Stimulated activated CD8-positive, alpha-beta memory T cell treated with anti-CD3 and anti-CD28 coated beads, Interleukin-2, amount 100 ng/mL, for 48 hours (primary cell): ENCODE measurements at places on chromosomes 2 and 18.

- DNase-seq: no peak
These were observed 593.1 kb upstream of the NRXN1 start for GRCh38 chr2:51624995-51625394.

GRCh38 chr18:75556841-75557240, 129.3 kb upstream of the SMIM21 start:
- DNase-seq: no peak

GRCh38 chr18:65938592-65939372, 188.0 kb downstream of the CDH7 start:
- no peak for DNase-seq

GRCh38 chr2:73111073-73112025, 1.4 kb downstream of the RAB11FIP5 start:
- no peak for DNase-seq

- DNase-seq: no peak
These were observed 231.9 kb downstream of the DYSF start for GRCh38 chr2:71685073-71685848.

DNA sequence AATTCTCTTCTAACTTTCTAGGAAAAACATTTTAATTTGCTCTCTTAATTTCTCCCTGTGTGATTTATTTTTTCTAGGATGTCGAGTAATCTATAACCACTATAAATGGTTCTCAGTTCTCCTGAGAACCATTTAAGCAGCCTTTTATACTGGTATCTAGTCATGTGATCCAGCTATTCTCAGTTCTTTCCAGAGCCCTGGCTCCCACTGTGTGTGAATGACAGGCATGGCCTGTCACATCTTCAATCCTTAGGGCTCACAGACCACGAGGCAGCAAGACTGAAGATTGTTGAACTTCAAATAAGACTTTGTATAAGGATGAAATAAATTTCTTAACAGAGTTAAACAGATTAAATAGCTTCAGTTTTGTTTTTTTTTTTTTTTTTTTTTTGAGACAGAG, 219.4 kb downstream of the HNMT start:
- DNase-seq: no peak

DNA sequence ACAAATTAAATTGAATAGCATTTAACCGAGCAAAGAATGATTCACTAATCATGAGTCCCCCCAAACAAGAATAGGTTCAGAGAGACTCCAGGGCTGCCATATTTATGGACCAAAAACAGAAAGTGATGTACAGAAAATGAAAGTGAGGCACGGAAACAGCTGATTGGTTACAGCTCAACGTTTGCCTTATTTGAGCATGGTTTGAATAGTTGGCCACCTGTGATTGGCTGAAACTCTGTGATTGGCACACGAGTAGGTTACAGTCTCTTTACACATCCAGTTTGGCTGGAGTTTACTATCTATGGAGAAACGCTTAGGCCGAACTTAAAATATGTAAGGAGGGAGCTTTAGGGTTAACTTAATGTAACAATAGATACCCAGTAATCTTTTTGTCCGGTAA, 27.0 kb upstream of the DPYSL5 start:
- no peak for DNase-seq

DNA sequence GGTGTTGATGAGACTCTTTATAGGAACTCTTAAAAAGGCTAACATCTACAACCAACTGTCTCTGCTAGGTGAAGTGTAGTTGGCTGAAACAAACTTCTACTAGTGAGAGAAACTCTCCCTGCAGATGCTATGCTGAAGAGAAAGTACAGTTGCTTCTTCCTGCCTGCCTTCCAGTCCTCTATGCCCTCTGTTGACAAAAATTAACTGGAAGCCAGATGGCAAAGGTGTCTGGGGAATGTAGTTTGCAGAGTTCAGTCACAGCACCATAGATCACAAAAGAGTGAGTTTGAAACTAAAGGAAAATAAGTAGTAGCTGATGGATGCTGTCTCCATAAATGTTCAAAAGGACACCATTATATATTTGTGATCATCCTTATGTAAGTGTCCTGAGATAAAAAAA, 958.8 kb upstream of the NRXN1 start:
- DNase-seq: no peak

DNA sequence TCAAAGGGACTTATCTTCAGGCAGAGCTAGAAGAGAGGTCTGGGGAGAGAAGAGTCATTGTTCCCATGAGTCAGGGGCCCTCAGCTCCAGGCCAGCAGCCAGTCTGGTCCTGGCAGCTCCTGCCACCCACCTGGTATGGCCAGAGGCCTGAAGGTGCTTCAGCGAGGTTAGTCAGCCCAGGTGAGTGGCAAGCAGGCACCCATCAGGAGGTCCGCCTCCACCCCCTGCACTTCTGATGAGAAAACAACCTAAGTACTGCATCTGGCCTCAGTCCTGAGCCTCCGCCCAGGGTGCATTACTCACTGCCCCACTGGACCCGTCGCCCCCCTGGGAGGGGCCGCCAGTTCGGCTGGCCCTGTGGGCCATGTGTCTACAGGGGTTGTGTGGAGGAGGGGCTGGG, 130.2 kb downstream of the INHBB start:
- no peak for DNase-seq

DNA sequence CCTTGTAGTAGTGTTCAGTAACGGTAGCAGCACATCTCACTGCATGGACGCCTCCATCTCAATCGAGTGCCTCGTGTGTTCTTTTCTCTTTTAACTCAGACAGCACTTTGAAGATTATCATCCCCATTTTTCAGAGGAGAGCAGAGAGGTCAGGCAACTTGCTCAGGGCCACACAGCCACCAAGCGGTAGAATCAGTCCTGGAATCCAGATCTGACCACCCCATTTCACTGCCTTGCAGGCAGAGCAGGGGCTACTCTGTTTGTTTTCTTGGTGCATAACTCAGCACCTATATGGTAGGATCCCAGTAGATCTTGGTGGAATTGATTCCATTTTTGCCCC, 129.5 kb downstream of the SMAD7 start:
- DNase-seq: no peak

DNA sequence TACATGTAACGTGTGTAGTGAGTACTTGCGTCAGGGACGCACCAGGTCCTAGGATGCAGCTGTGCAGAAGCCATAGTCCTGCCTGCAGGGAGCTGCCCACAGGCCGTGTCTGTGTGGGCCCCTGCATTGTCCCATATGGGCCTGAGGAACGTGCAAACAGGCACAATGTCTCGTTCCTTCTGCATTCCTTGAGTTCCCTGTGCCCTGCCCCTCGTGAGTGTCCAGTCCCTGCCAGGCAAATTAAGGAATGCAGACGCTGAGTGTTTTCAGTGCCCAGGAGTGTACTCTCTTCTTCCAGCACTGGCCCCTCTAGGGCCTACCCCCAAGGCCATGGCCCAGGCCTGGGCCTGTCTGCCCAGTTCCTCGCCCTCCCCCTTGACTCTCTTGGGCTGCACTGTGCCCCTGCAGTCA, 61.8 kb downstream of the FAM168B start:
- no peak for DNase-seq

- no peak for DNase-seq
These were observed 36.2 kb downstream of the TNS1 start for GRCh38 chr2:217966423-217967070.

DNA sequence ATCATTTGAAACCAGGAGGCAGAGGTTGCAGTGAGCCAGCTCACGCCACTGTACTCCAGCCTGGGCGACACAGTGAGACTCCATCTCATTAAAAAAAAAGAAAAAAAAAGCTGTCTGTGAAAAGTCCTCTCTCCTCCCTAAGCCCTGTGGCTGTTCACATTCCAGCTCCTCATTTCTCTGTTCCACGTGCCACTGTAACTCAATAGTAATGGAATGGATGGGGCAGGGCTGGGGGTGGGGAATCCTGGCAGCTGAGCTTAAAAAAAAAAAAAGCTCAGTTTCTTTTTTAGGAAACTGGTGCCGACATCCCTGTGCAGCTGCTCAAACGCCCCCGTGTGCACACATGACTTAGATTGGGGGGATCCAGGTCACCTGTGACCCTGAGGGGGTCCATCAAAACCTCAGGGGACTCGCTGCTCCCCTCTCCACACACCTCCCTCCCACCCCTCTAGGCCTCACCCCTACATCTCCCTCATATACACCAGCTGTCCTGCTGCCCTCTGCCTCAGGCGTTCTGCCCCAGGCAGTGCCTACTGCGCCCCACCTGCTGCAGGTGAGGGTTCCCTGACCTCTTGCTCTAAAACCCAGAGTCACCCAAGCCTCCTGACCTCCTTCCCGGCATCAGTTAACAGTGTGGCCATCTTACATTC, 255.4 kb downstream of the AGAP1 start:
- DNase-seq: no peak

DNA sequence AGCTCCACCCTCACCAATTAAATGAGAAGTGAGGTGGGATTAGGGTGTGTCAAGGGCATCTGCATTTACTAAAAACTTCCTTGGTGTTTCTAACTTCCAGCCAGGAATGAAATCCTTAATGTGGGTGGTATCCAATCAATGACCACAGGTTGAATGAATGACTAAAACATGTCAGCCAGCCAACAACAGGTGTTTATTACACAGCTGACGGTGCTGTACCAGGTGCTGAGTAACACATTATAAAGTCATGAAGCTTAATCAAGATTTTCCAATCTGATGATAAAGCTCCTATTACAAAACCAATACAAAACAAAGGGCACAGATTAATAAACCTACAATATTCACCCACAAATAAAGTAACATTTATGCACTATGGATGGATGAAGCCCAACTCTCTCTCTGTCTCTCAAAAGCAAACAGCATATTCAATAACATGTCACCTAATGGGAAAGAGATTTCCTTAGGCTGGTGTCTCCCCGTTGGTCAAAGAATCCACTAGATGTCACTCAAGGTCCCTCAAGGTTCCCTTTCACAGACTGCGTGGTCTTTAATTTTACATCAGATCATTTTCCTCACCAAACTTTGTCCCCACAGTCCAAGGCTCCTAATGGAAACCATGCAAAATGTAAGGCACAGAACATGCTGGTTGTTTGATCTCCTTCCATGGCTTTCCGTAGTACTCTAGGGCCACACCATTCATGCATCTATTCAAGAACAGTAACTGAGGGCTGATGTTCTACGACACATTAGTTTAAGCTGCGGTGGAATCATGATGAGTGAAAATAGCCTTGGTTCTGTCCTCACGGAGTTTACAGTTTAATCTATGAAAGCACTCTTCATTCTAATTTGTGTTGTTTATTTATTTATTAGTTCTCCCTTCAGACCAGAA, 6.4 kb upstream of the PTPN4 start:
- DNase-seq: no peak

DNA sequence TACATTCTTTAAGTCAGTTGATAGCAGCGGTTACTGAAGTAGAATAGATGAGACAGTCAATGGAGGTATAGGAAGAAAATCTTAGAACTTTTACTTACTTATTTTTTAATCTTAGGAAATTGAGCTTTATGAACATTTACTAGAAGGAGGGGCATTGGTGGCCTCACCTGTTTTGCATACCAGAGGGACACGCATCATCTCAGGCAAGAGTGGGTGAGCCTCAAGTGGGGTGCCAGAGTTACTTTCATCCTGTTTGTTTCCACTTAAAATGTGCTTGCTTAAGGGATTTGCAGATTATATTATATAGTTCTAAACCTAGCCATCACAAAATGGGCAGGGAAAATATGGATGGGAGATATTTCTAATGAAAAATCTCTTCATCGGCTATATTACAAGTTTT, 61.6 kb downstream of the WDR7 start:
- DNase-seq: no peak

- DNase-seq: no peak
These were observed 17.6 kb upstream of the POU3F3 start for GRCh38 chr2:104836265-104836664.

DNA sequence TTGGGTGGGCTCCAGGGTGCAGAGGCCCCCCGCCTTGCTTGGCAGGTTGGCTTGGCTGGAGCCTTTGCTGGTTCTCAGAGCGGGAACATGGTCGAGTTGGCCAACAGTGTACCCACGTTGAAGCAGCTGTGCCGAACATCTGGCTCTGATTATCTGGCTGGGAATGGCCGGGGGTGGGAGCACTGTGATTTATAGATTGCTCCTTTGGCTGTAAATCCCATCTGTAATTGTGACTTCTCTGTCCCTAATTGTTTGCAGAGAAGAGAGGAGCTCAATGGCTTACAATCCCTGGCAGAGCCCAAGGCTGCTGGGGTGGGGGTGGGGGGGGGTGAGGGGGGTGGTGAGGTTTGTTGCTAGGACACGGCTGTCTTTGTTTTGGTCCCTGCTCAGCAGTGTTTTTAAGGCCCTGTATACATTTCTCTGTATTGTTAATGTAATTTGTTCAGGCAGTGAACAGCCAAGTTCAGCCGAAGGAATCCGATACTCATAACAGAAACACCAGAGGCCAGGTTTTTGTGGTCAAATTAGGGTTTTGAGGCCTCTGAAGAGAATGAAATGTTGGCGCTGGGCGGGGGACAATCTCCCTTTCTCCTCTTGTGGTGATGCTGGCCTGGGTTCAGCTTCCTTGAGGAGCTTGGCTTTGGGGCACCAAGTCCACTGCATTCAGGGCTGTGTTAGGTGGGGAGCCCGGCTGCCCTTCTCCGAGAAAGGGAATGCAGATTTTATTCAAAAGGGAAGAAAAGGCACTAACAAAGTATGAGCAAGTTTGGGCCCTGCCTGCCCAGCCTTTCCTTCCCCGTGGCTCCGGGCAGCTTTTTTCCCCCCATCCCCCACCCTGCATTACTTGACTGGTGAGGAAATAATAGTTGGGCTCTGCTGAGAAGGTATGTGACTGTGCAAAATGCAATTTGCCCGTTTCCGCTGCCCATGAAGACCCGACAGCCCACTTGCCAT, 82.5 kb downstream of the TCF7L1 start:
- DNase-seq: no peak

- no peak for DNase-seq
These were observed 1.4 kb upstream of the FAM110C start for GRCh38 chr2:47737-48136.

DNA sequence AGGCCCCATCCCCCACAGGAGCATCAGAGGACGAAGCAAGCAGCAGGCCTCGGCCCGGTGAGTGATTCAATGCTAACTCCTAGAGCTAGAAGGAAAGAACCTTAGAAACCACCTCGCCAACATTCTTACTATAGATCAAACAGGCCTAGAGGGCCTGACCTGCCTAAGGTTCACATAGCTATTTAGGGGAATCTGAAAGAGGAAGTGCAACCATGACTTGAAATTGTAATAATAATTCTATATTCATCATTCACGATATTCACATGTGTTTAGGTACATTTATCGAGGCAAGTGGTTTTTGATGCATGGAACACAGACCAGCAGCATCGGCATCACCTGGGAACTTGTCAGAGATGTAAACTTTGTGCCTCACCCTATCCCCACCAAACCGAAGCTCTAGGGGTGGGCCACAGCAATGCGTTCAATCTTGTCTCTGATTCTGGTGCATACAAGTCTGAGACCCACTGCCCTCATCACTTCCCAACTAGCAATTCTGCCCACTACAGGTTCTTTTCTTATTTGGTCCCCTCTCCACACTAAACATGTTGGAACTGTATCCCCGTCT, 78.0 kb upstream of the DNMT3A start:
- DNase-seq: no peak

GRCh38 chr2:43508209-43508608, 87.6 kb downstream of the THADA start:
- DNase-seq: no peak

- no peak for DNase-seq
These were observed 5.6 kb downstream of the BCL11A start for GRCh38 chr2:60547841-60548240.

GRCh38 chr2:41912776-41913175, 135.0 kb upstream of the PKDCC start:
- no peak for DNase-seq

- no peak for DNase-seq
These were observed 902 bp downstream of the SS18 start for GRCh38 chr18:26089293-26090129.

- DNase-seq: no peak
These were observed 20.2 kb downstream of the ZNF516 start for GRCh38 chr18:76474824-76475223.

GRCh38 chr2:85538507-85539360, at the start of gene MAT2A:
TSS of gene MAT2A (plus strand) at chr2:85539168. CDS start at chr2:85539288, 120 bp downstream.
- DNase-seq: peak; percentile 88
